ENCODE measurements at places on chromosomes 5 and 9.
A peak's percentile ranks its signal among the peaks of the same experiment; 100 is the strongest.

DNA sequence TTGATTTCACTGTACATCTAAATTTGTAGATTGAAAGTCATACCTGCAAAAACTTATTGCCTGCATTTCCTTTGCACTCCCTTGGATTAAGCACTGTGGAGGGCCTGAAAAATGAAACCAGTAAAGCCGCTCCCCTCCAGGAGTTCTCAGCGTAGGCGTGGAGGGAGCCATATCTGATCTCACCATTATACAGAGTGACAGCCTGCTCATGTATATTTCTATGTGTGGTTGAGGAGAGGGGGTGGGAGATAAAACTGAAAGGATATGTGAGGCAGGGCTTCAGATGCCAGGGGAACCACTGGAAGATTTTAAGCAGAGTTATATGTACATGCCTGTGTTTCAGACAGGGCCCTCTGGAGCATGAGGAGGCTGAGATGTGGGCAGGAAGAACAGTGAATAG is 303.0 kb downstream of the MSX2 start:
- DNase-seq, result no peak

DNA sequence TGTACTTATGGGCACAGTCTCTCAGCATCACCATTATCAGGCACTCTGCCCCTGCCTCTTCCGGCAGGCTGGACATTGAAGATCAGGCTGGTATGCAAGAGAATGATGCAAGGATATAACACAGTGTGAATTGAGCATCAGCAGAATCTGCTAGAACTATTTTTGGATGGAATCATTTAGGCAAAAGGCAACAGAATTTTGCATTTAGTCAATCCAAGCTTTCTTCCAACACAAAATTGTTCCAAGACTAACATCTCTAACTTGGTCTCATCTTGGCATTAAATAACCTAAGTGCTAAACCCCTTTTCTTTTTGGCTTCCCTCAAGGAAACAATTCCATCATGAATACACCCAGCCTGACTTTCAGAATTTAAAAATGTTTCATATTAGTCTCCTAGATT is 339.9 kb downstream of the PRELID2 start:
- DNase-seq, result no peak

DNA sequence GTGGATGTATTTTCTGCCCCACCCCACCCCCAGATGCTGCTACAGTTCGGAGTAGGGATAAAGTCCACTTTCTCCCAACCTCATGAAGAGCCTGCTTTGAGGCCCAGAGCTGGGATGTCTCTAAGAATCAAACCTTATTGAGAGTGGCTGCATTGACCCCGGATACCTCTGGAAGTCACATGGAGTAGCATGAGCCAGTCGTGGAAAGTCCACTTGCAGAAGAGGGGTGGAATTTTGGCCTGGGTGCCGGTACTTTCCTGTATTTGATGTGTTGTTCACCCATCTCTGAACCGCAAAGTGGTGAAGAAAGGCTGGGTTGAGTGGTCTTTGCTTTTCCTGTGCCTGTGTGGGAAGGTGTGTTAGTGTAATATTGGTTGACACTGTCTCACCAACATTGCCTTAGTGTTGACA is 3.7 kb downstream of the OTULIN start:
- no peak for DNase-seq

DNA sequence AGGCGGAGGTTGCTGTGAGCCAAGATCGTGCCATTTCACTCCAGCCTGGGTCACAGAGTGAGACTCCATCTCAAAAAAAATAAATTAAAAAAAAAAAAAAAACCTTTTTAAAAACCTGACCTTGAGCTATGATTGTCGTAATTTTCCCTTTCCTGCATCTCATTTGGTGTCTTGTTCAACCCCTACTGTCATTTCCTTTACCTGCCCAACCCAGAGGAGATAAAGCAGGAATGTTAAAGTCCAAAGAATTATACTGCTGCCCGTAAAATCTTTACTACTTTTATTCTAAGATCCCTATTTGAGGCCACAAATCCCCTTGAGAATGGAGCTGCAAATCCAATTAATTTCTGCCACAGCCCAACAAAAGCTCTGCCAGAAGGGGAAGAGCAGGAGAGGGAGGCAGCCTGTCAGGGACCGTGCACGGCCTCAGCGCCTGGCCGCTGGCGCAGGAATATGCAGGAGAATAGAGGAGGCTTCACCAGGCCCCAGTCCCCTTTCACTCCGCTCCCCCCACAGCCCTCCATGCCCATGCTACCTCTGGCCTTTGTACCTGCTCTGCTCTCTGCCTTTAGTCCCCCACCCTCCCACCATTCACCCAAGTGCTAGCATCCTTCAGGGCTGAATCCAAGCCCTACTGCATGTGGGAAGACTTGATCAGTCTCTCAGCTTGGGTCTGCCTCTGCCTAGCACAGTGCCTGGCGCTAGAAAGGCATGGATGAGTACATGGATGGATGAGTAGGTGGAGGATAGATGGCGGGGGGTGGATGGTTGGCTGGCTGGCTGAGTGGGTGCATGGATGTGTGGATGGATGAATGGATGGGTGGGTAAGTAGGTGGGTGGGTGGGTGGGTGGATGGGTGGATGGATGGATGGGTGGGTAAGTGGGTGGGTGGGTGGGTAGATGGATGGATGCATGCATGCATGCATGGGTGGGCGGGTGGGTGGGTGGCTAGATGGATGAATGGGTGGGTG is 99.8 kb upstream of the SARDH start:
- no peak for DNase-seq

DNA sequence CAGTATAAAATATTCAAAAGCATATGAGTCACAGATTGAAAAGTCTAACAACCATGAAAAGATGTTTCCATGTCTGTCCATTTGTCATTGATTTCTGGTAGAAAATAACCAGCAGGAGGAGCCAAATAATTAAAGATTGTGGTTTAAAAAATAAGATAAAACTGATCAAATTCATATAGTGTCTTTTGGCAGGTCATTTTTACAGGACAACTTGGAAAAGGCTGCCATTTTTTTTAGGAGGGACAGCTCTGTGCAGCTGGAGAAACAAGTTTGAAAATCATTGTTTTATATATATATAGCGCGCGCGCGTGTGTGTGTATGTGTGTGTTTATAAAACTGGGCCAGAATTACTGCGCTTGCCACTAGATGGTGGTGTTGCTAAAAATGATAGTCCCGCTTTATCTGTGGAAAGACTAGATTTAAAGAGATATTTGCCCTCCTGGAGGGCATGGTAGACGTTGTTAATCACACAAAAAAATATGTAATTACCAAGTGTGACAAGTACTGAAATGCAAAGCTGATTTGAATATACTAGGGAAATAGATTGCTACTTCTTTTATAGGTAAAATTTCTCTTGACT is 1.3 kb upstream of the TRMO start:
- DNase-seq, result peak; percentile 94

GRCh38 chr9:132372177-132373095 is 17.6 kb upstream of the SETX start:
- DNase-seq, result no peak

DNA sequence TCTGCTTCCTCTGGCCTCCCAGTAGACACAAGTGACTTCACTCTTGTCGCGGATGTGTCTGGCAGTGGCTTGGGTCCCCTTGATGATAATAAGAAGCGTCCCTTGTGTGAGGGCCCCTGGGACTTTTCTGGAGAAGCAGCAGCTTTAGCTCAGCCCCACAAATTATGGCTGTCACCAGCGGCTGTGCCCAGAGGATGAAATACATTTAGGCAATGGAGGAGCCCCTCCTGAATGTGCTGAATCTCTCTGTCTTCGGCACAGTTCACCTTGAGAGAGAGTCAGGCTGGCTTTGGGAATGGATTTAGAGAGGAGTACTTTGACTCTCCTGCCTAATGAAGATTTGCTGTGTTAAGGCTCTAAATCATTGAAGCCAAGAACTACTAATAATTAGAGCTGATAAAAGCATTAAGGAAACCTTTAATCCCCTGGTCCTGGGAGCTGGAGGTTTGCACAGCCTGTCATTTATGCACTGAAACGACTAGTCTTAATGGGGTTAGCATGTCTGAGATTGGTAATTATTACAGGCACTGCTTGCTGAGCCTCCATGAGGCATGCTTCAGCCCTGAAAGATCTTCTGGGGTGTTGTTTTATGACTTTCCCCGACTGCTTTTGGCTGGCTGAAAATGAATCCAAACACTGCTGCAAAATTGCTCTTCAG is 127.0 kb downstream of the TENT4A start:
- DNase-seq, result no peak

DNA sequence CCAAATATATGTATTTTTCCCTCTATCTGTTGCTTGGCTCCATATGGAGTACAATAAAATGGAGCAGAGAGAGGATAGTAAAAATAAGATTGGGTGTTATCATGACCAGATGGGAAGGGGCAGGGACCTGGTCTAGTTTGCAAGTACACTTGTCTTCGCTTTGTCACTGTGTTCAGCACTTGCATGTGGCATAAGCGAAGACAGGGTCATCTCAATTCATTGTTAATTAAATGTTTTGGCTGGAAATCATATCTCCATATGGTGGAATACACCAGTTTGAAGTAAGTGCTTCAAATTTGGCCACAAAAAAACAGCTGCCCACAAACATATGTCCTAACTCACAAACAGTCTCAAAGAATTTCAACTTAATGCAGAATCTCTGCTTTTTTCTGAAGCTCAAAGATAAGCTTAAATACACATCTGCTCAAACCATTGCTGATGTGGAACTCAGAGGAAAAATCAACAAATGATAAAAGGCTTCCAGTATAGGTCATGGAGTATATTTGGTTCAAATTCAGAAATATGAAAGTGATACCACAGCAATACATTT is 865.4 kb downstream of the TLE4 start:
- no peak for DNase-seq

Measured in esophagus muscularis mucosa (tissue), 4 donors.